ENCODE measurements at places on chromosomes 11 and 22. TPM values are rescaled to one million over a fixed set of nuclear protein-coding genes. Genes with fewer than 3 reads are reported as not detected.

- DNase-seq, result no peak
- H3K27ac ChIP-seq, result no peak overlapping the region
- H3K27me3 ChIP-seq, result peaks cover 73% of the 10 kb centered on the region
- peaks cover 4% of the 10 kb centered on the region for H3K4me1 ChIP-seq
- no peaks in the 10 kb centered on the region for H3K36me3 ChIP-seq
Observed at GRCh38 chr11:120512739-120513435, 1.3 kb downstream of the GRIK4 start.

DNA sequence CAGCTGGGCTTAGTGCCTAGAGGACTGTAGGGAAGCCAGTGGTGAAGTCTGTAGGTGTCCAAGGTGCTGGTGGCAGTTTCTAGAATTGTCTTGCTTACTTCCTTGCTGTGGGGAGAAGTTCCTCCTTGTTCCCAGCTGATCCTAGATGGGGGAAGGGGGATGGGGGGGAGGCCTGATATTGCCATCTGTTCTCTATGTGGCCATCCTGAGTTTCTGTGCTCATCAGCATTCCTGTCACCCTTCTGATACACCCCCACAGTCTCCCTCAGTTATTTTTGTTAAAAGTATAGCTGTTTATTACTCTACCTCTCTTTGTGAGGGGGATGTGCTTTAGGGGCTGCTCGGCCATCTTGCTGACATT, 36.5 kb downstream of the MADD start:
- no peaks in the 10 kb centered on the region for H3K27me3 ChIP-seq
- DNase-seq, result no peak
- no peak overlapping the region for H3K4me3 ChIP-seq
- no peak overlapping the region for H3K27ac ChIP-seq
- peaks cover 12% of the 10 kb centered on the region for H3K36me3 ChIP-seq

- H3K4me3 ChIP-seq, result peak overlapping the region; percentile 72
- peak overlapping the region; percentile 100 for H3K27ac ChIP-seq
- H3K36me3 ChIP-seq, result peaks cover 14% of the 10 kb centered on the region
Observed at GRCh38 chr11:118003456-118003855, 17.3 kb downstream of the IL10RA start.

- H3K27ac ChIP-seq, result no peak overlapping the region
- peaks cover 46% of the 10 kb centered on the region for H3K27me3 ChIP-seq
- no peak for DNase-seq
- peaks cover 5% of the 10 kb centered on the region for H3K36me3 ChIP-seq
Observed at GRCh38 chr11:72243173-72244059, 560 bp downstream of the PHOX2A start.

DNA sequence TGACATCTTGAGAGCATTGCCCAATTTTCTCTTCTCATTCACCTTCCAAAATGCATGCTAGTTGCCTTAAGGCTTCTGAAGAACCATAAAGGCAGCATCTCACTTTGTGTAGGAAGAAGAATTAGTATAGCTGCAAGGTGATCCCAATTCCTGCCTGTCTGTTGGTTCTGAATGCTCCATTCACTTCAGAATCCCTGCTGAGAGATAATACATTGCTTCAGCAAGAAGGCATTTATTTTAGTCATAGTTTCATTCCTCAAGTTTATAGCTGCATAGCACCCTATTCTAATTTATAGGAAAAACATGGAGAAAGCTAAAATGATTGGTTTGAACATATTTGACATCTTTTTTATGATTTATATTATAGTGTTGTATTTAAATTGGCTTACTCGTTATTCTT, 181.3 kb downstream of the METTL15 start:
- peaks cover 3% of the 10 kb centered on the region for H3K36me3 ChIP-seq
- H3K4me3 ChIP-seq, result no peak overlapping the region
- no peaks in the 10 kb centered on the region for H3K27me3 ChIP-seq
- no peaks in the 10 kb centered on the region for H3K4me1 ChIP-seq
- no peak overlapping the region for H3K27ac ChIP-seq
- no peak for DNase-seq

- DNase-seq, result peak; percentile 18
- H3K27ac ChIP-seq, result peak overlapping the region; percentile 1
- peaks cover 20% of the 10 kb centered on the region for H3K4me1 ChIP-seq
- H3K36me3 ChIP-seq, result no peaks in the 10 kb centered on the region
Observed at GRCh38 chr11:35598254-35599125, 19.8 kb upstream of the FJX1 start.

DNA sequence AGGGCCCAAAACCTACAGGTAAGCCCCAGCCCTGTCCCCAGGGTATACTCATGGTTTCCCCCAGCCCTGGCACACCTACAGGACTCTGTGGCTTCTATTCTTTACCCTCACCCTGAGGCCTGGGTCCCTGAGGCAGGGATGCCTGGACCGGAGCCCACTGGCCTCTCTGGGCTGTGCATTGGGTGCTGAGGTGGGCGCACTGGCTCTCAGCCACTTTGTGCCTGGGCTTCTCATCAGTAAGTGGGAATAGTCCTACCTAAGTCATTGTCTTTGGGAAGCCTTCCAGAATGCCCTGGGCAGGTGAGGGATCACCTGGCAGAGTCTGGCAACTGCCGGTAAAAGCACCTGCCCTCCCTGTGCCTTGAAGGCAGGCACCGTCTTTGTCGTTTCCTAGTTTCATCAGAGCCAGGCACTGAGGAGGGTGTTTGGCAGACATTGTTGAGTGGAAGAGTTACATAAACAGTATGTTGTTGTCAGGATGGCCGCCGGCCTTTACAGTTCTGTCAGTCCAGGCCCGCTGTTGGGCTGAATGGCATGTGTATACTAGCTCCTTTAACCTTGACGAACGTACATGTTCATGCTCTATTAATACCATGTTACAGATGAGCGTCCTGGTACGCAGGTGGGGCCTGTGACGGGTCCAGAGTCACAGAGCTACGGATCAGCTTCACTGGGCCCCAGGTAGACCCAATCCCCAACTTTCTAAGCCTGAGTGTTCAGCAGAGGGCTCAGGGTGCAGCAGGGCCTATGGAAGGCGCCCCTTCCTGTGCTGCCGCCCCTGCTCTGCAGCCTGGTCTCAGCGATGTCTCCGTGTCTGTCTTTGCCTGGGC, 23.0 kb downstream of the SHANK3 start:
- no peak overlapping the region for H3K4me3 ChIP-seq
- no peaks in the 10 kb centered on the region for H3K27me3 ChIP-seq
- no peaks in the 10 kb centered on the region for H3K36me3 ChIP-seq

DNA sequence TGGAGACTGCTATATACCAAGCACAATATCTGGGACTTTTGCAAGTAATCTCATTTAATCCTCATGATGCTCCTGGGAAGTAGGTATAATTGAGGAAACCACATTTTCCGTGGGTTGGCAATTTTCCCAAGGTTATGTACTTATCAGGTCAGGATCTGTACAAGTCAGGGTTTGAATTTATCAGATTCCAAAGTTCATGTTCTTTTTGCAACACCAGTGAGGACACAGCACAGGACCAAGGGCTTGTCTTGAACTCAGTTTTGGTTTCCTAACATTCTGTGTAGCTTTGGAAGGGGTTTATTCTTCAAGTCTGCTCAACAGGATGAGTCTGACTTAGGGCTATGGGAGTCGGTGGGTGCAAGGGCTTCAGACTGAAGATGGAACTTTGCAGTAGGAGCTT, 30.4 kb downstream of the INSC start:
- H3K27me3 ChIP-seq, result peaks cover 10% of the 10 kb centered on the region
- no peaks in the 10 kb centered on the region for H3K4me1 ChIP-seq
- no peaks in the 10 kb centered on the region for H3K36me3 ChIP-seq
- H3K4me3 ChIP-seq, result no peak overlapping the region

DNA sequence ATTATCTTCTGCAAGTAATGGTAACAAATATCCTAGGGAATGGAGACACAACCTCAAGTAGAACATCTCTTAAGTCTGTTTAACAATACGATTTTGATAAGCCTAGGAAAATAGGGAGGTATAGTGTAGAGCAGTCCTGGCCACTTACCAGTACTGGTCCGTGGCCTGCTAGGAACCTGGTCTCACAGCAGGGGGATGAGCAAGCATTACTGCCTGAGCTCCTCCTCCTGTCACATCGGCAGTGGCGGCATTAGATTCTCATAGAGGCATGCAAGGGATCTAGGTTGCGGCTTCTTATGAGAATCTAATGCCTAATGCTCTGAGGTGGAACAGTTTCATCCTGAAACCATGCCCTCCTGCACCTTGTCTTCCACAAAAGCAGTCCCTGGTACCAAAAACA, 4.4 kb downstream of the OR51V1 start:
- no peaks in the 10 kb centered on the region for H3K4me1 ChIP-seq
- H3K36me3 ChIP-seq, result no peaks in the 10 kb centered on the region
- no peak for DNase-seq
- no peak overlapping the region for H3K27ac ChIP-seq
- H3K27me3 ChIP-seq, result no peaks in the 10 kb centered on the region

DNA sequence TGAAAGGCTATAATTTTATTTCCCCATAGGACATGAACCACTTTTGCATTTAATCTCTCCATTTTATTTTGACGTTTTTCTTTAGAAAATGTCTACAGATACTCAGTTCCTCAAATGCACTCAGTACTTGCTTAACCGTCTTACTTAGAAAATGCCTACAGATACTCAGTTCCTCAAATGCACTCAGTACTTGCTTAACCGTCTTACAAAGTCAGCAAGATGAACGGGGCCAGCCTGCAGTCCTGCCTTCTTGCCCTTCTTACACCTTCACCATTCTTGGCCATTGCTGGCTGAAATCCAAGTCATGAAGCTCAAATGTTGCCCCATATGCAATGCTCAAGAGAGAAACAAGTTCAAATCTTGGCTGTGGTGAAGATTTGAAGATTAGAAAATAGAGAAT, 34.1 kb downstream of the CSNK2A3 start:
- no peak overlapping the region for H3K4me3 ChIP-seq
- no peaks in the 10 kb centered on the region for H3K36me3 ChIP-seq
- no peaks in the 10 kb centered on the region for H3K4me1 ChIP-seq
- H3K27ac ChIP-seq, result no peak overlapping the region
- DNase-seq, result no peak

DNA sequence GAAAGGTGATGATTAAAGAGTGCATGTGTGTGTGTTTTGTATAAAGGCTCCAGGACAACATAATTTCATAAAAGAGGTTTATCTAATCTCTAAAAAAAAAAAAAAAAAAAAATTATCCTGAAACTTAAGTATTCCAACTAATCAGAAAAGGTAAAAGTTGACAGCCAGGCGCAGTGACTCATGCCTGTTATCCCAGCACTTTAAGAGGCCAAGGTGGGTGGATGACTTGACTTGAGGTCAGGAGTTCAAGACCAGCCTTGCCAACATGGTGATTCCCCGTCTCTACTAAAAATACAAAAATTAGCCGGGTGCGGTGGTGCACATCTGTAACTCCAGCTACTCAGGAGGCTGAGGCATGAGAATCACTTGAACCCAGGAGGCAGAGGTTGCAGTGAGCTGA, 632.7 kb upstream of the CHORDC1 start:
- H3K27ac ChIP-seq, result no peak overlapping the region
- H3K4me3 ChIP-seq, result no peak overlapping the region
- H3K4me1 ChIP-seq, result no peaks in the 10 kb centered on the region
- no peaks in the 10 kb centered on the region for H3K27me3 ChIP-seq
- no peaks in the 10 kb centered on the region for H3K36me3 ChIP-seq

DNA sequence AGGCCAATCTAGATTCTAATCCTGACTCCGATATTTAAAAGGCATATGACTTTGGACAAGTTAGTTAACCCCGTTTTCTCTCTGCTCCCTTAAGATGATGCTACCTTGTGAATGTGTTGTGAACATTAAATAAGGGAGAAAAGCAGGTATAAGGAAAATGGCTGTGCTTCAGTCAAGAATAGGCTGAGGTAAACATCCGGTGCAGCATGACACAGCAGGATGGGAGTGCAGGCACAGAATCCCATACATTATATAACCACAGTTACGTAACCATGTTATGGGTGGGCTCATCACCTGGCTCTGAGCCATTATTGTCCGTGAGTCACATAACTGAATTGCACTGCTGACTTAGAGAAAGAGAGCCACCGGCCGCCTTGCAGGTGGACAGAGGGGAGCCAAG, 382.2 kb upstream of the ANO5 start:
- H3K4me3 ChIP-seq, result no peak overlapping the region
- H3K27ac ChIP-seq, result no peak overlapping the region
- no peaks in the 10 kb centered on the region for H3K27me3 ChIP-seq
- peaks cover 5% of the 10 kb centered on the region for H3K4me1 ChIP-seq
- DNase-seq, result no peak

- peaks cover 25% of the 10 kb centered on the region for H3K27me3 ChIP-seq
- H3K4me3 ChIP-seq, result no peak overlapping the region
- DNase-seq, result no peak
- no peaks in the 10 kb centered on the region for H3K4me1 ChIP-seq
- no peak overlapping the region for H3K27ac ChIP-seq
Observed at GRCh38 chr11:4202749-4203148, 108.2 kb downstream of the RRM1 start.

- H3K27me3 ChIP-seq, result no peaks in the 10 kb centered on the region
- peaks cover 26% of the 10 kb centered on the region for H3K36me3 ChIP-seq
- DNase-seq, result no peak
- H3K27ac ChIP-seq, result no peak overlapping the region
Observed at GRCh38 chr11:48148749-48149148, 67.9 kb upstream of the OR4B1 start.

GRCh38 chr22:48332438-48333322, 1495.0 kb downstream of the BRD1 start:
- no peak overlapping the region for H3K27ac ChIP-seq
- no peaks in the 10 kb centered on the region for H3K27me3 ChIP-seq
- no peaks in the 10 kb centered on the region for H3K36me3 ChIP-seq
- H3K4me1 ChIP-seq, result no peaks in the 10 kb centered on the region
- H3K4me3 ChIP-seq, result no peak overlapping the region
- no peak for DNase-seq

GRCh38 chr11:36057379-36058042, 113.6 kb downstream of the LDLRAD3 start:
- no peaks in the 10 kb centered on the region for H3K36me3 ChIP-seq
- no peaks in the 10 kb centered on the region for H3K4me1 ChIP-seq
- no peak overlapping the region for H3K4me3 ChIP-seq
- peaks cover 19% of the 10 kb centered on the region for H3K27me3 ChIP-seq

DNA sequence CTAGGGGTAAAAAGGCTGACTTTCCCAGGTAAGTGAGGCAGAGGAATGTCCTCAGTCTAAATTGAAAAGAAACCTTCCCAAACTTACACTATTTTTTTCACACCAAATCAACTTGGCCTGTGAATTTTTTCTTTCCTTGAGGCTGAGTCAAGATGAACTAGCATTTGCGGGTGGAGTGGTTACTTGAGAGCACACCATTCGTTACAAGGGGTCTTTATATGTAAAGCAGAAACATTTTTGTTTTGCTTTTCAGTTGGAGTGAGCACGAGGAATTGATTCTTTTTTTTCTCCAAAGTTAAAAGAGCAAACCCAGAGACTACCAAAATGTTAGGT, 36.4 kb downstream of the MAML2 start:
- H3K27ac ChIP-seq, result no peak overlapping the region
- peak overlapping the region; percentile 70 for H3K4me3 ChIP-seq
- H3K36me3 ChIP-seq, result peaks cover 4% of the 10 kb centered on the region
- H3K4me1 ChIP-seq, result peaks cover 88% of the 10 kb centered on the region

RHOD gene
- total RNA-seq, result 3.4 TPM

BBOX1 gene
- not detected for total RNA-seq

AGBL2 gene
- 8.3 TPM for total RNA-seq

AQP11 gene
- 0.22 TPM for total RNA-seq

PAX6 gene
- total RNA-seq, result 0.46 TPM

GALR3 gene
- not detected for total RNA-seq

GP1BB gene
- total RNA-seq, result 0.17 TPM
